GM12892 (cell line): ENCODE measurements at places on chromosomes 13 and 19.

- peak; percentile 48 for DNase-seq
These were observed 82.3 kb upstream of the C1QTNF9B start for GRCh38 chr13:23979361-23980159.

GRCh38 chr13:112870737-112871287, 98.2 kb upstream of the MCF2L start:
- DNase-seq, result no peak

DNA sequence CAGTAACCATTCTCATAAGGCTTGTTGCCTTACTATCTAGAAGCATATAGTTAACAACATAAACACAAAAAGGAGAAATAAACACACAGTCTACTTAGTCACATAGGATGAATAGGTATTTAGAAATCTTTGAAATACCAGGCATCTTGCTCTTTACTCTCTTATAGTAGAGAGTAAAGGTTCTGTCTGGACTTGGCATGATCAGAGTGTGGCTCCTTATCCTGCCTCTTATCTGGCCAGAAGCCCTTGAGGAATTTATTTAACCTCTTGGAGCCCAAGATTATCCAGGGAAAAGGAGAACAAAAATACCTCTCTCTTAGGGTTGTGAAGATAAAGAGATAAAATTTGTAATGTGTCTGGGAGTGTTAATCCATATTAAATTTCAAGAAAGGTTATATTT, 100.2 kb upstream of the MBNL2 start:
- DNase-seq, result no peak

- no peak for DNase-seq
These were observed 27.5 kb downstream of the ZNF429 start for GRCh38 chr19:21532904-21533303.

GRCh38 chr13:20402881-20403280, 122.8 kb downstream of the CRYL1 start:
- DNase-seq, result no peak

- no peak for DNase-seq
These were observed 113.6 kb upstream of the ARGLU1 start for GRCh38 chr13:106681536-106681935.

- no peak for DNase-seq
These were observed 214.5 kb downstream of the TDRD3 start for GRCh38 chr13:60611523-60611922.

DNA sequence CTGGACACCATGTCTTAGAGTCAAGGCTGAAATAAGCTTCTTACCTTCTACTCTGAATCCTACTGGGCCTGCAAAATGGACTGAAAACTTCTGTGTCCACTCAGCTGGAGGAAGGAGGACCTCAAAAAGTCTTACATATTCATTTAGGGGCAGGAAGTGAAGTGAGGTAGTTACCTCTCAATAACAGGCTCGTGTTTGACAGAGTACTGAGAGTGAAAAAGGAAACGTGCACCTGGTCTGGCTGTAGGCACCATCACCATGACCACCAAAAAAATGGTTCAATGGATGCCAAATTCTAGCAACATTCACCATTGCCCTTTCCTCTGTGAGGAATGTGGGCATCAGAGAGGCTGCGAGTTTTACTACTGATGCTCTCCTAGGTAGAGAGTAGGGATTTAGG, 176.2 kb downstream of the RFC3 start:
- DNase-seq, result no peak
